Kasumi-1 (cell line): ENCODE measurements at places on chromosomes 1 and 21.

- DNase-seq: no peak
Measured at GRCh38 chr1:224053456-224053855, 60.5 kb upstream of the FBXO28 start.

- no peak for DNase-seq
Measured at GRCh38 chr1:220957233-220957605, 78.0 kb downstream of the HLX start.

GRCh38 chr1:211588711-211589110 lies 9.8 kb upstream of the SLC30A1 start:
- DNase-seq: no peak

DNA sequence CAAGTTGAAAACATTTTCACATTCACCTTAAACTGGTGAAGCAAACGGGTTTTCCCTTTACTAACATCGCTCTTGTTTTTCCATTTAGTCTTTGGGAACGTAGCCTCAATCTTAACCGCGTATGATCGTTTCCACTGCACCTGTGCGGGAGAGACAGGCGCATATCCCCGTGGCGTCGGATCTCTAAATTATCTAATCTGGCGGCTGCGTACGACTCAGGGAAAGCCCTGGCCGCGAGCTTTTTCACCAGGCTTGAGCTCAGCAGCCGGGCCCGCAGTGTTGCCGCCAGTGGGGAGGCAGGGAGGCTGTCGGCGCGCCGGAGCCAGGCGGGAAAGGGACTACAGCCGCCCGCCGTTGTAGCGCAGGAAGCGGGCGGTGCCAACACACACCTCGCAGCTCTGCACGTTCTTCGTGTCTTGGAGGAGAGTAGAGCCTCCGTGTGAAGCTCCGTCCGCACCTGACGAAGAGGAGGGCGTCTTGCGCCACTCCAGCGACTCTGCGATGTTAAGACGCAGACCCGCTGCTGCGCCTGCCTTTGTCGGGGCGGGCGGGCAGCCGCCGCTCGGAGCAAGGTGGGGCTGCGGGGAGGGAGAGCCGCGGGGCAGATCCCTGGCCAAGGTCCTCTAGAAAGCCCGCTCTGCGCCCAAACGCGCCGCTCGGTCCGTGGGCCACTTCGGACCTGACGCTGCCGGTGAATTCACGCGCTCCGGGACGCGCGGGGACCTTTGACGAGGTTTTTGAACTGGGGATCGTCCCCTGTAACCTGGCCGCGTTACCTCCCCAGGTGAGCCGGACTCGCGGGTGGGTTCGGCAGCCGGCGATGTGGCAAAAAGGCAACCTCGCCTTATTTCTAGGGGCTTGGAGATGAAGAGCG lies 18.5 kb upstream of the TBX15 start:
- no peak for DNase-seq

DNA sequence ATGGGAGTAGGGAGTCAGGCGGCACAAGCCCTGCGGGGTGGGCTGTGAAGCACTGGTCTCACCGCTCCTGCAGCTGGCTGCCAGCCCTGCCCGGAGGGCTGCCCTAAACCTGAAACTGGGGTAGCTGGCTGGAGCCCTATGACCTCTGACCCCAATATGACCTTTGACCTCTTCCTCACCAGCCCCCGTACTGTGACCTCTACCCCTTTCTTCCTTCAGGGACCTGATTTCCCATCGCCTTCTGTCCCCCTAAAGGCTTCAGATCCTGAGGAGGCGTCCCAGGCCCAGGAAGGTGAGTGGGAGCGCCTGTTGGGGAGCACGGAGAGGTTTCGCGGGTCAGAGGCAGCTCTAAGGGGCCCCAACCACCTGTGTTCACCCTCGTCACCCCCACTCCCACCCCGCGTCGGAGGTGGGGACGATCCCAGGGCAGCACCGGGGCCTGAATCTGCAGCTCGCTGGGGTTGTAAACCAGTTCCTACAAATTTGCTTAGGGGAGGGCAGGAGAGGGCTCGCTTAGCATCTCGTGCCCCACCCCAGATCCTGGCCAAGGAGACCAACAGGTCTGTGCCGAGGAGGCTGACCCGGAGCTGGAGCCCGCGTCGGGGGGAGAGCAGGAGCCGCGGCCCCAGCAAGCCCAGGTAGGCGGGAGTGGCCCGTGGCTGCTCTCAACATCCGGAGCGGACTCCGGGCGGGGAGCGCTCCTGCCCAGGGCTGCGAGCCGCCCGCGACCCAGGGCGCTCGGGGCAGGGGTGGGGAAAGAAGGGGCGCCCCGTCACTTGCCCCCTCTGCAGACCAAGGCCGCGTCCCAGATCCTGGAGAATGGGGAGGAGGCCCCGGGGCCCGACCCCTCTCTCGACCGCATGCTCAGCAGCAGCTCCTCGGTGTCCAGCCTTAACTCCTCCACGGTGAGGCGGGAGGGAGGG lies 7.3 kb downstream of the SYTL1 start:
- DNase-seq: no peak

GRCh38 chr21:26912466-26912865 lies 54.4 kb downstream of the ADAMTS5 start:
- no peak for DNase-seq

GRCh38 chr1:29236712-29237128 lies 398 bp downstream of the PTPRU start:
- no peak for DNase-seq

- DNase-seq: no peak
Measured at GRCh38 chr1:8926707-8927694, 18.7 kb upstream of the CA6 start.
